Transverse colon (tissue), 4 donors: ENCODE measurements at places on chromosomes 7 and 10.

DNA sequence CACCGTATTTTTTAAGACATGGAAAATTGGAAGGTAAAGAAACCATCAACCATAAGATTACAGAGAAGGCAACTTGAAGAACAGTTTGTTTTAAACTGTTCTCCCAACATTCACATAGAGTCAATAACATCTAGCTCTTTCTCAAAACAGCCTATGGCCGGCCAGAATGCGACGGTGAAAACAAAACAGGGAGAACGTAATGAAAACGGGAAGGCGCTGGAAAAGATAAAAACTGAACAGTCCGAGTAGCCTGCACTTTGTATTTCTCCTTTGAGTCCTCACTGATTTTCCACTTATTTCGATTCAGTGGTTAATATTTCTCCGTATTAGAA lies 637 bp downstream of the MICU1 start:
- no peaks in the 10 kb centered on the region for H3K27me3 ChIP-seq
- H3K4me1 ChIP-seq = peaks cover 13% of the 10 kb centered on the region
- peak overlapping the region; percentile 98 for H3K4me3 ChIP-seq

GRCh38 chr7:80957226-80957777 lies 38.5 kb upstream of the SEMA3C start:
- no peaks in the 10 kb centered on the region for H3K27me3 ChIP-seq
- H3K4me1 ChIP-seq = no peaks in the 10 kb centered on the region
- H3K27ac ChIP-seq = no peak overlapping the region
- no peaks in the 10 kb centered on the region for H3K36me3 ChIP-seq

DNA sequence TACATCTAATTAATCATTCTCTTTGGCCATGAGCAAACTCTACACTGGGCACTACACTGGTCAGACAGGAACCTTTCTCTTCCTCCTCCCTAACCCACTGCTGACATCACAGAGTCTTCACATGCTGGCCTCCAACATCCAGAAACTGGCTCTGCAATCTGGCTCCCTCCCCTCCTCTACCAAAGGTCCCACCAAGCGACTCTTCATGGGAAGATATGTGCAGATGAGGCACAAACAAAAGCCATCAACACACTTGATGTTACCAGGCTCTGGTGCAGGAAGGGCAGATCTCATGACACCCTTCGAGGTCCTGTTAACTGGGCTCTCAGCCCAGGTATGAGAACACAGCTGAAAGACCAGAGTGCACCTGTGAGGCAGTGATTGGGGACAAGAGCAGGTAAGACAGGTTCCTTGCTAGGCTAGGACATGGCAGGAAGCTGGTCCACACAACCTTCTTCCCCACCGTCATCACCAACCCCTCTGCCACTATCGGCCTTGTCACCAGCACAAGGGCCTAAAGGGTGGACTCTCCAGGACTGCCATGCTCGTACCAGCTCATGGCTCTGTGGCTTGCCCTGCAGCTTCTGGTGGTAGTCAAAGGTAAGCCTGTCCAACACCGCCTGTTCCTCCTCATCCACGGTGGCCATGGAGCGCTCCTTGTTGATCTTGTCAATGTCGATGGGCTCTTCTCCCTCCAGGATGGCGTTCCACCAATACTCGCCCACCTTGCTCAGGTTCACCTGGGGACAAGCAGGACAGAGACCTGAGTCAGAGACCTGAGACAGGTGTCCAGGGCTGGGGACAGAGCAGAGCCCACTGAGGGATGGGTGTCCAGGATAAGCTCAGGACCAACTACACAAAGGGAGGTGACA lies 66.6 kb upstream of the CAMK2B start:
- peaks cover 30% of the 10 kb centered on the region for H3K36me3 ChIP-seq
- DNase-seq = no peak
- no peaks in the 10 kb centered on the region for H3K4me1 ChIP-seq
- H3K27me3 ChIP-seq = no peaks in the 10 kb centered on the region
- H3K4me3 ChIP-seq = no peak overlapping the region

DNA sequence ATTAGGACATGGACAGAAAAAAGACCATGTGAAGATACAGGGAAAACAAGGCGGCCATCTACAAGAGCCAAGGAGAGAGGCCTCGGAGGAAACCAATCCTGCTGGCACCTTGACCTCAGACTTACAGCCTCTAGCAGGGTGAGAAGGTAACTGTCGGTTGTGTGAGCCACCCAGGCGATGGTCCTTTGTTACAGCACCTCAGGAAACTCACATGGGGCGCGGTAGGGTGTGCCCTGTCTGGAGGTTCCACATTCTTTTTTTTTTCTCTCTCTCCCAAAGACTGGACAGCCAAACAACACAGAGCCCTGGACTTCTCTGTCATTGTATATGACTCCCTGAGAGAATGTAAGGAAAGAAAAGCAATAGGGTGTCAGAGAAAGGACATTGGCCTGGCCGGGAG lies 163.2 kb downstream of the KCNMA1 start:
- DNase-seq = peak; percentile 63
- no peaks in the 10 kb centered on the region for H3K36me3 ChIP-seq
- peaks cover 28% of the 10 kb centered on the region for H3K4me1 ChIP-seq
- H3K27me3 ChIP-seq = no peaks in the 10 kb centered on the region
- no peak overlapping the region for H3K27ac ChIP-seq
- no peak overlapping the region for H3K4me3 ChIP-seq

DNA sequence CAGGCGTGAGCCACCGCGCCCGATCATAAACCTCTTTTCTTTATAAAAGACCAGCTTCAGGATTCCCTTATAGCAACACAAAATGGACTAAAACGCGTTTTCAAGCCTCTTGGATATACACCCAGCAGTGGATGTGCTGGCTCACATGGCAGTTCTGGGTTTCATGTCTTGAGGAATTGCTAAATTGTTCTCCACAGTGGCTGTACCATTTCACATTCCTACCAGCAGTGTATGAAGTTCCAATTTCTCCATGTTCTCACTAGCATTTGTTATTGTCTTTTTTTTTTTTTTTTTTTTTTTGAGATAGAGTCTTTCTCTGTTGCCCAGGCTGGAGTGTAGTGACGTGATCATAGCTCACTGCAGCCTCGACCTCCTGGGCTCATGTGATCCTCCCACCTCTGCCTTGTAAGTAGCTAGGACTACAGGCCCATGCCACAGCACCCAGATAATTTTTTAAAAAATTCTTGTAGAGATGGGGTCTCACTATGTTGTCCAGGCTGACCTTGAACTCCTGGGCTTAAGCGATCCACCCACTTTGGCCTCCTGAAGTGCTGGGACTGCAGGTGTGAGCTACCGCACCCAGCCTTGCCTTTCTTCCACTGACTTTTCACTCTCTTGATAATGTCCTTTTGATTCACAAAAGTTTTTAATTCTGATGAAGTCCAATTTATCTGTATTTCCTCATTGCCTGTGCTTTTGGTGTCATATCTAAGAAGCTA lies 17.4 kb downstream of the TECPR1 start:
- DNase-seq = no peak
- no peaks in the 10 kb centered on the region for H3K27me3 ChIP-seq
- no peaks in the 10 kb centered on the region for H3K36me3 ChIP-seq
- no peak overlapping the region for H3K4me3 ChIP-seq
- no peak overlapping the region for H3K27ac ChIP-seq
- no peaks in the 10 kb centered on the region for H3K4me1 ChIP-seq

- peak overlapping the region; percentile 86 for H3K27ac ChIP-seq
- no peaks in the 10 kb centered on the region for H3K36me3 ChIP-seq
- no peak overlapping the region for H3K4me3 ChIP-seq
- H3K4me1 ChIP-seq = peaks cover 34% of the 10 kb centered on the region
- H3K27me3 ChIP-seq = no peaks in the 10 kb centered on the region
These were observed 192.3 kb downstream of the REEP3 start for GRCh38 chr10:63713191-63714144.

- no peak for DNase-seq
- no peak overlapping the region for H3K4me3 ChIP-seq
- H3K27ac ChIP-seq = no peak overlapping the region
- H3K27me3 ChIP-seq = peaks cover 11% of the 10 kb centered on the region
These were observed 94.7 kb downstream of the RAMP3 start for GRCh38 chr7:45252248-45252647.

DNA sequence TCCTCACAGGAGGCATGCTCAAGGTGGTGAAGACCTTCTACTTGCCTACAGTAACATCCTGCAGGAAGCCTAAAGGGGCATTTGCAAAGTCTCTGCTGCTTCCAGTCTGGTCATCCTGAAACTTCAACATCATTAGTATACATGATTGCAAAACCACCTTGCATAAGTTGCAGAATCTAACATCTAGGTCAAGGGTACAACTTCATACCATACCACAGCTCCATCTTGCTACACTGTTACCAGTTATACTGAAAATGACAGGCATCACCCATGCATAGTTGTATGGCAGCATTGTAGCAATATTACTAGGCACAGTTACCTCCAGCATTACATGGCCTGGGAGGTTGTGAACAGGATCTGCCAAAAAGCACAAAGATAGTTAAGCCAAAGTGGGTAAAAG lies 13.7 kb upstream of the MACROH2A2 start:
- no peak overlapping the region for H3K4me3 ChIP-seq
- no peaks in the 10 kb centered on the region for H3K4me1 ChIP-seq
- H3K27me3 ChIP-seq = peaks cover 13% of the 10 kb centered on the region
- DNase-seq = no peak
- H3K36me3 ChIP-seq = no peaks in the 10 kb centered on the region
- H3K27ac ChIP-seq = no peak overlapping the region

- no peak for DNase-seq
- H3K27ac ChIP-seq = no peak overlapping the region
- no peak overlapping the region for H3K4me3 ChIP-seq
- H3K36me3 ChIP-seq = no peaks in the 10 kb centered on the region
These were observed 322.8 kb upstream of the BMPER start for GRCh38 chr7:33582533-33582932.

DNA sequence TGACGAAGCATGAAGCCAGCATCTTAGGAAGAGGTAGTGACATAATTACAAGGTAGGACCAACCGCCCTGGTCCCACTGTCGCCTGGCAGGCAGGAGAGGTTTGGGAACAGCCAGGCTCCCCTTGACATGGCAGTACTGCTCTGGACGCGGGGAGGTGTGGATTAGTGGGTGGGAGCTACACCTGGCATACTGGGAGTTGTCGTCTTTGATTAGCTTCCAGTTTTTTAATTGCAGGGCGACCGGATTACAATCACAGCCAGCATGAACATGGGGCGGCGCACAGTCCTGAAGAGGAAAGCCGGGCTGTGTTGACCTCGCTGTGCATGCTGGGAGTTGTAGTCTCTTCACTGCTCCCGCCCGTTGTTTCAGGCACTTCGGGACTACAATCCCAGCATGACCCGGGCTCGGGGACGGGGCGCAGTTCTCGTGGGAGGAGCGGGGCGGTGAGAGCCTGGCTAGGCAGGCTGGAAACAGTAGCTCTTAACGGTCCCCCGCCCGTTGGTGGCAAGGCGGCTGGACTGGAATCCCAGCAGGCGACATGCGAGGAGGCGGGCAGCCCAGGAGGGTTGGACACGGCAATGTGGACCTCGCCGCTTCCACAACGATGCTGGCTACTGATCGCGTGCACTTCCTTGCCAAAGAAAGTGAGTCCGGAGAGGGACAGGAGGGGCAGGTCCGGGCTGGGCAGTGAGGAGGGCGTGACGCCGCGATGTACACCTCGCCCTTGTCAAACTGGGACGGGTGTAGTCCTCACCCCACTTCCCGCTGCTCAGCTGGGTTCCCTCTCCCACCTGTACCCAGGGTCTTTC lies 98.0 kb upstream of the ZNF722 start:
- DNase-seq = peak; percentile 67
- H3K4me3 ChIP-seq = peak overlapping the region; percentile 66
- H3K36me3 ChIP-seq = no peaks in the 10 kb centered on the region
- H3K27ac ChIP-seq = peak overlapping the region; percentile 59
- H3K4me1 ChIP-seq = no peaks in the 10 kb centered on the region

GRCh38 chr7:101127460-101128039 lies 646 bp downstream of the SERPINE1 start:
- H3K4me1 ChIP-seq = peaks cover 19% of the 10 kb centered on the region
- peaks cover 6% of the 10 kb centered on the region for H3K27me3 ChIP-seq
- no peak for DNase-seq
- peak overlapping the region; percentile 46 for H3K27ac ChIP-seq
- no peak overlapping the region for H3K4me3 ChIP-seq
- no peaks in the 10 kb centered on the region for H3K36me3 ChIP-seq

GRCh38 chr7:128067983-128068382 lies 36.7 kb upstream of the LRRC4 start:
- no peak overlapping the region for H3K27ac ChIP-seq
- H3K27me3 ChIP-seq = no peaks in the 10 kb centered on the region
- H3K4me3 ChIP-seq = no peak overlapping the region
- no peak for DNase-seq

- no peaks in the 10 kb centered on the region for H3K27me3 ChIP-seq
- H3K27ac ChIP-seq = no peak overlapping the region
- no peak overlapping the region for H3K4me3 ChIP-seq
- DNase-seq = no peak
- H3K4me1 ChIP-seq = no peaks in the 10 kb centered on the region
These were observed 32.7 kb upstream of the NRCAM start for GRCh38 chr7:108488768-108489538.

DNA sequence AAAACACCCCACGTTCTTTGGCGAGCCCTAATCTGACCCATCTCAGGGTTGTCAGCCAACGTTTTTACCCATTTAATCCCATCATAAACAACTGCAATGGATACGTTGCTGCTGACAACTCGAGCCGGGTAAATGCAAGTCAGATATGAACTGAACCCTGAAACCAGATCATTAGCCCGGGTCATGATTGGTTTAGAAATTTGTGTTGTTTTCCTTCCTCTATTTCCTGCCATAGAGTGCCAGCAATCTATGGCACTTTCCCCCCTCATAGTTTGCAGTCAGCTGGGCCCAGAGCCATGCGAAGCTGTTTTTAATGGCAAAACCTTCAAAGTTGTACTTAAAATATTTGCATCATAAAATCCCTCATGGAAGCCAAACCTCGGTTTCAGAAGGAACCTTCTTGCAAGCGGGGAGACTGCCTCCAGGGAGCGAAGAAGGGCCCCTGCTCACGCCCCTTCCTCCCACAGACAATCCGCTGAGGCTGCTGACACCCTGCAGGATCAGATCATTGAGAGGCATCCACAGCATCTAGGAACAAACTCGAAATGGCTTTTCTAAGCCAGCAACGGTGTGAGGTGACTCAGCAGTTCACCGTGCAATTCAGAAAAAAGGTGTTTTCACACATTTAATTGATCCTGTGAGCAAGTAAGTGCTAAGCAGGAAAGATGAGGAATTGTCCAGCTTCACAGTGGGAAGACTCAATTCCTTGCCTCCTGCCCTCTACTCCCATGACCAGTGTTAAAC lies 710.1 kb downstream of the PARD3 start:
- H3K4me1 ChIP-seq = no peaks in the 10 kb centered on the region
- H3K4me3 ChIP-seq = no peak overlapping the region
- H3K27ac ChIP-seq = no peak overlapping the region

DNA sequence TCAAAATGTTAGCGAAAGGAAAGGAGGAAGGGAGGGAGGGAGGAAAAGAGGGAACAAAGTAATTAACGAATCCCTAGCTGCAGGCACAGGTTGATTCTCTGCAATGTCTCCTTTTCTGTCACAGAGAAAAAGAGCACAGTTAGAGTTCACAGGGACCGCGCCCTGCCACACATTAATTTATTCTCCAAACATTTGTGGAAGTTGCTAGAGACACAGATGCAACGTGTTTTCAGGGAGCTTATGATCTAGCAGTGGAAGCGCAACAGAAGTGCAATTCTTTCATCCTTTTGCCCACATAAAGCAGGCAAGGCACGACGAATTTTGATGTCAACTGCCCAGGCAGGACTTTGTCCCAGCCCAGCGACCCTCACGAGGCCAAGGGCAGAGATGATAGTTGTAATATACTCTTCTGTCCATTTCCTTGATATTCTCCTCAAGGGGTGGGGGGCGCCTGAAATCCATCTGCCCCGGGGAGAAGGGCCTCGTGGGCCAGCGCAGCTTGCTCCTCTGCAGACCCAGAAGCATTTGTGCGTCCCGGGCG lies 101.7 kb upstream of the ZNF438 start:
- no peak overlapping the region for H3K4me3 ChIP-seq
- no peak for DNase-seq
- no peaks in the 10 kb centered on the region for H3K27me3 ChIP-seq
- peak overlapping the region; percentile 87 for H3K27ac ChIP-seq
